ENCODE measurements at places on chromosomes 1 and 21.

DNA sequence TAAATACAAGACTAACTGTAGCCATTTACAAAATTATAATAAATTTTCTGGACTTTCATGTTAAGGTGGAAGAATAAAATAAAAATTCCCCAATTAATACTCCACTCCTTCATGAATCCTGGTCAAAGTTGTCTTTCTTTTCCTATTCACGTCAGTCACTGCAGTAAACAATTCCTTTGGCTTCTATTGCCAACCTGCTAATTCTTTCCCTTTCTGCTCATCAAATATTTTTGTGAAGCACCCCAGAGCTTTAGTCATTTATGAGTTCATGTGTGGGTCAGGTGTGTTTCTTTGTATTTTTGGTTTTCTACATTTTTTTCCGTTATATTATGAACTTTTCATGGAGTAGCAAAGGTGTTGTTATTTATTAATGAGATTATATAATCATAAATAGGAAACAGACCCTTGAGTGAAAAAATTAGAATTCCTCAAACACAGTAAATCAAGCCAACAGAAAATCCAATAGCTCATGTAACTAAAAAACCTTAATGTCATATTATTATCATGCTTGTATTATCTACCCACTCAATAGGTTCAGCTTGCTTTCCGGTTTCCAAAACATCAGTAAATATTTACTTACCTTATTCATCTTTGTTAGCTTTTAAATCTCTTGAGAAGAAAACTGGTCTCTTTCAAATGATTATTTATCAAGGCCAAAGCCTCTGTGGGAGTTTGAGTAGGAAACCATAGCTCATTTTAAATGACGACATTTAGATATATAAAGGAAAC, 29.6 kb upstream of the PLA2G4A start:
- no peak for DNase-seq

DNA sequence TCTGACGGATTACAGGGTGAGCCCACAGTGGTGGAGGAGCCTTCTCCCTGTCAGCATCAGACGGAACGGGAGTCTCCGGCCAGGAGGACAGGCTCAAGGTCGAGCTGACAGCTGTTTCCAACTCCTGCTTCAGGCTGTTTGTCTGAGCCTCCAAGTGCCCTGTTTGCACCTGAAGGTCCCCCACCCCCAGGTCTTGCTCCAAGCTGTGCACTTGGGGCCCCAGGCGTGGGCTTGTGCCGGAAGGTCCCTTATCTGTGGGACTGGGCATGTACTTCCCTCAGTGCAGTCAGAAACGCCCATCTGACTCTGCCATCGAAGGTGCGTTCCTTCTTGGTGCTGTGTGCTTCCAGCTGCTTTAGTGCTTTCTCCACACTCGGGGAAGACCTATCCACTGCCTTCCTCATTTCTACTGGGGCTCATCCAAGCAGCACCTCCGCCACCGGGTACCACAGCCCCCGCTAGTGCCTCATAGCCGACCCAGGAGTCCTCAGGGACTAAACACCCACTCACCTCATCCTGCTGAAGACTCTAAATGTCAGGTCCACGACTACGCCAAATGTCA, 29.5 kb upstream of the CR2 start:
- no peak for DNase-seq

DNA sequence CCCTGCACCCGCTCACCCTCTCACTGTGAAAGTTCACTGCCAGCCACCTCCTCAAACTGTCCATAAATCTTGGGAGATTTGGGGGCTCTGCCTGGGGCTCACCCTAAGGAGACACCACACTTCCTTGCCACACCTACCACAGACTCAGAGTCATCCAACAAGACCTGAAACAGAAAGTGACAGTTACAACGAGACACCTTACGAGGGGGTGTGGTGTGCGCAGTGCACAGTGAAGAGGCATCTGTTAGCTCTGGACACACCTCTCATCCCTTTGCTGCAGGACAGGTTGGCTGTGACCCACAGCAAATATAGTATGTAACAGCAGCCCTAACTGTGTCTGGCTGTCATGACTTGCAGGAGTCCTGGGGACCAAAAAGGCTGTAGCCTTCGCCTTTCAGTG, 190.2 kb downstream of the NR5A2 start:
- no peak for DNase-seq

- no peak for DNase-seq
Measured at GRCh38 chr1:225926551-225927113, 2.6 kb upstream of the PYCR2 start.
